ENCODE measurements at places on chromosomes 2 and 18.

GRCh38 chr2:240990726-240991377, 7.6 kb upstream of the SNED1 start:
- DNase-seq: no peak

DNA sequence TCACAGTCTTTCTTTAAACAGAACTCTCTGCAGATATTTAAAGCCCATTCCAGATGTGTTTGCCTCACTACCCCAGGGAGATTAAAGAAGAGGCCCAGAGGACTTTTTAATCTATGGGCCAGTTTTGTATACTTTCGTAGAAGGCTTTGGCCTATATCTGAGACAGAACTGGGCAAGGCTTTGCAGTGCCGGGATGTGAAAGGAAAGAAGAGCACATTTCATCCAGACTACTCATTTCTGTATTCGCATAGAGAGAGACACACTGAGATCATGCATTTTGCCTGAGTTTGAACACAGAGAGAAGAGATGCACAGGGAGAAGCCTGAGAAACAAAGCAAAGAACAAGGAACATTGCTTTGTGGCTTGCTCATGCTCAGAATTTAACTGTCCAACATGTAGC, 54.9 kb upstream of the SLC5A7 start:
- DNase-seq: no peak

- no peak for DNase-seq
Observed at GRCh38 chr2:103176294-103176915, 414.6 kb downstream of the TMEM182 start.

DNA sequence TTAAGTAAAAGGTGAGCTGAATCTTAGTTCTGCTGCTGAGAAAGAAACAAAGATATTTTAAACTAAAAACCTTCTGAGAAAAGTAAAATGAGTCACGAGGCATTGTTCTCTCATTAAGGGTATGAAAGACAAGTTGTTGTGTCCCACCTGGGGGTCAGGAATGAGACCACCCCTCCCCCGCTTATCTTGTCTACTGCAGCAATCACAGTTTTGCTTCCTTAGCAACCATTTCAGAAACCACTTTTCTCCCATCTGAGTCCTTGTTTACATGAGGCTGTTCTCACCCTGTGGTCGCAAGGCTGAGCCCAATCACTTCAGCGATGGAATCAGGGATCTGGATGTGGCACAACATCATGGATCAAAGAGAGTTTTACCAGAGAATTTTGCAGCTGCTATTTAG, 377.6 kb upstream of the NETO1 start:
- DNase-seq: no peak

- DNase-seq: no peak
Observed at GRCh38 chr2:182594286-182594685, 121.8 kb upstream of the DNAJC10 start.

DNA sequence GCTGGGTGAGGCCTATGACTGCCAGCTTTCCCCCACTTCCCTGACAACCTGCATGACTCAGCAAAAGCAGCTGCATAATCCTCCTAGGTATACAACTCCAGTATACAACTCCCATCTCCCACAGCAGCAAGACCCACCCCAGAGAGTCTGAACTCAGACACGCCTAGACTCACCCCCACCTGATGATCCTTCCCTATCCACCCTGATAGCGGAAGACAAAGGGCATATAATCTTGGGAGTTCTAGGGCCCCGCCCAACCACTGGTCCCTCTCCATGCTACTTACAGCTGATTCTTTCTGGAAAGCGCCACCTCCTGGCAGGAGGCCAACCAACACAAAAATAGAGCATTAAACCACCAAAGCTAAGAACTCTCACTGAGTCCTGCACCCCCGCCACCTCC, 296.5 kb downstream of the DCC start:
- DNase-seq: no peak

- DNase-seq: peak; percentile 7
Observed at GRCh38 chr18:63994783-63995399, 25.0 kb downstream of the SERPINB8 start.

GRCh38 chr18:77203071-77203470, 46.6 kb upstream of the GALR1 start:
- no peak for DNase-seq

DNA sequence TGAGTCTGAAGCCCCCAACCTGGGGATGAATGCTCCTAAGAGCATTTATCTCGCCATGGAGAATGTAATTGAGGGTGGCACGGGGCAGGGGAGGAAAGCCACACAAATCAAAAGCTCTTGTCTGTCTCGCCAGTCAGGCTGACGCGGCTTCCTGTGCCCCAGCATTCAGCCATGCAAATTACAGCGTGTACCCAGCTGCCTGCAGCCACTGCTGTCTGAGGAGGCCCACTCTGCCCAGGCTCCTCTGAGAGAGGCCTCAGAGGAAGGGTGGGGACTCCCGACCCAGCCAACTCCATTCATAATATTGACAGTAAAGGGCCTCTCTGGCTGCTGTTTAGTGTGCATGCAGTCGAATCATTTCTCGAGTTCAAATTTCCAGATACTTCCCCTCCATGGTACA, 22.0 kb downstream of the SMAD7 start:
- peak; percentile 56 for DNase-seq

DNA sequence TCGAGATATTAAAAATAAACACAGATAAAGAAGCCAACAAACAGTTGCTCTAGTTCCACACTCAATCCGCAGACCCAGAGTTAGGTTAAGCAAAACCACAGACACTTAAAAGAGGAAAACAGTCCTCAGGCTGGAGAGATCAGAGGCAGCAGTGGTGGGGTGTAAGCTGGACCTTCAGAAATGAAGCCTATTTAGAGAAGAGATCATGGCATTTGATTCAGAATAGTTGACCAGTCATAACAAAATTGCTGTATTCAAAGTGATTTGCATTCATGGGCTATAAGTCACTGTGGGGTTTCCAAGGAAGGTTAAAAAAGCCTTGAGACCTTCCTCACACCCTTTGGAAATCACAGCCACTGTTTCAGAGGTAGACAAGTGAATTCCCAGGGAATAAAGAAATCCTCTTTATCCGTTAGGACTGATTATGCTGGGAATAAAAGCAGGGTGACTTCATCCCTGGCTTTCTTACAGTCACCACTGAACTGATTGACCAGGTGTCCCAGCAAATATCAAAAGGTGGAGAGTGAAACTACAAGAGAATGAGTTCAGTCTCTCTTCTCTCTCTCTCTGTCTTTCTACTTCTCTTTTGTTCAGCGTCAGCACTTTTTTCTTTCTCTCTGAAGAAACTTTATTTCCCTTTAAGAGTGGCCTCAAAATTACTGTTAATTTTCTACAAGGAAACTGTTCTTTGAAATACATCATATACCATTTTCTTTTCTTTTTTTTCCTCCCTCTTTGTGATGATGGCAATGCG, 171.8 kb upstream of the PIK3C3 start:
- DNase-seq: no peak

DNA sequence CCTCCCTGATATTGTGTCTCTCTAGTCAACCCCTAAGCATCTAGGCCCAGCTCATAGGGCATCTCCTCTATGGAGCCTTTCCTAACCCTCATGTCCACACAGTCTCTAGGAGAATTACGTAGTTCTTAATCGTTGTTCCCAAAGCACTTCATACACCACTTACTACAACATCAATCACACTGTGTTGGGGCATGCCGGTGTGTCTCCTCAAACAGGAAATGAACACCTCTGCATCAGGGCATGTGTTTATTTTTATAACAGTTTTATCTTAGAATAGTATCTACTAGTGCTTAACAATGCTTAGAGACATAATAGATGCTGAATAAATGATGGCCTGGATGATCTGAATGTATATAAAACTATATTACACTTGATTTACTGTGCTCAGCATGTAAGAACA, 19.7 kb downstream of the CYP1B1 start:
- no peak for DNase-seq

GRCh38 chr2:237872178-237872887, 12.9 kb downstream of the RAMP1 start:
- no peak for DNase-seq

GRCh38 chr2:46873604-46874068, 42.0 kb downstream of the MCFD2 start:
- peak; percentile 8 for DNase-seq

GRCh38 chr18:45871431-45872084, 46.1 kb downstream of the SIGLEC15 start:
- DNase-seq: no peak

- DNase-seq: no peak
Observed at GRCh38 chr2:127155028-127155581, 48.2 kb upstream of the BIN1 start.

GRCh38 chr18:9907867-9908266, 5.9 kb upstream of the VAPA start:
- no peak for DNase-seq

DNA sequence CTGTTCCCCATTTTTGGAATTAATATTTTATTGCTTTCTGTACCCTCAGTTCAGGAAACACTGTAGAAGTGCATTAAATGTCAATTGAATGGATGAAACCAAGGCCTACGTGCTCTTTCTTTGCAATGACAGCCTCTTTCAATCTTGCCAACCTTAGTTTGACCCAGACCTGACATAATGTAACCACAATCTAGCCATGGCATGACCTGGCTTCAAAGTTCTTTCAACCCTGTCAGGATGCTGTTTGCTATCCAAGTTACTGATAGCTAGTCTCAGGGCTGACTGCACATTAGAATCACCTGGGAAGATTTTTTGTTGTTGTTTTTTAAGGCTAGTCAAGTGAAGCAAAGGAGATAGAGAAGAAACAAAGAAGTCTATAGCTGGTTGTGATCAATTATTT, 190.9 kb upstream of the PKDCC start:
- DNase-seq: no peak

GRCh38 chr2:120758181-120759144, 22.8 kb downstream of the GLI2 start:
- DNase-seq: no peak

DNA sequence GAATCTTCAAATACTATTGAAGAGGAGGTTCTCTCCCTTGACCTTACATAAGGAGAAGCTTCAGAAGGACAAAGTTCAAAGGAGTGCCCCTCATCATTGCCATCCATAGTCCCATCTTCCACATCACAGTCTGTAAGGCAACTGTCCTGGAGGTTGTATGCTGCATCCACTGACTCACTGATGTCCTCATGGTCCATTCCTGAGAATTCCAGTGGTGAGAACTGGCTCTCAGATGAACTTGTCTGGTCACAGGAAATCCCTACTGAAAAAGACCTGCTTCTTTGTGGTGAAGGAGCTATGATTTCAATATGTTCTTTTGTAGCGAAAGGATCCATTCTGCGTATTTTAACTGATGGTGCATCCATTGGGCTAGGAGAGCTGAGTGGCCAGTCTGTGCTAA, 52.2 kb downstream of the EIF2AK3 start:
- DNase-seq: no peak

DNA sequence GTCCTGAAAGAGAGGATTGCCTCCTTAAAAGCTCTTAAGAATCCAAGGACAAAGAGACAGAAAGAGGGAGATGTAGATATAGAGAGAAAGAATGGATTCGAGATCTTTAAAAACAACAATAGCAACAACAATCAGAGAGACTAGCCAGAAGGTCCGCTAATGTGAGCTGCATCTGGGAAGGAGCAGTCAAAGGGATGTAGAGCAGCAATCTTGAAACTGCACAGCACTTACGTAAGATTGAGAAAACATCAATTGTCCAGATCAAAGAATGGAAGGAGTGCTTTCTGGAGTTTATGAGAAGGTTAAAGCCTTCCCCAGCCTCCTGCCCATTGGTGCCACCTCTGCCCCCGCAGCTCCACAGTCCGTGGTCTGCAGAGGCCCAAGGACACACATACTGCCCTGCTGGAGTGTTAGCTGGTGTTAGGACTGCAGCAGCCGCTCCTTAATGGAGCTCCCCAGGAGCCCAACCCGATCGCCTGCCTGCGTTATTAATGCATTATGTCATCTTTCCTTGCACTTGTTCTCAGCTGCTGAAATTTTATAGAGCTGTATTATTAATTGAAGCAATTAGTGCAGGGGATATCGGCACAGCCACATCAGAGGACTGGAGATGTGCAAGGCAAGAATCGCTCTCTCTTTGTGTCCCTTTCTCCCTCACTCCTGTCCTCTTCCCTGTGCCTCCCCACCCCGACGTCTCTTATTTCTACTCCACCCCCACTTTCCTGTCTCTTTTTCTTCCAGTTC, 94.2 kb upstream of the STPG4 start:
- no peak for DNase-seq

DNA sequence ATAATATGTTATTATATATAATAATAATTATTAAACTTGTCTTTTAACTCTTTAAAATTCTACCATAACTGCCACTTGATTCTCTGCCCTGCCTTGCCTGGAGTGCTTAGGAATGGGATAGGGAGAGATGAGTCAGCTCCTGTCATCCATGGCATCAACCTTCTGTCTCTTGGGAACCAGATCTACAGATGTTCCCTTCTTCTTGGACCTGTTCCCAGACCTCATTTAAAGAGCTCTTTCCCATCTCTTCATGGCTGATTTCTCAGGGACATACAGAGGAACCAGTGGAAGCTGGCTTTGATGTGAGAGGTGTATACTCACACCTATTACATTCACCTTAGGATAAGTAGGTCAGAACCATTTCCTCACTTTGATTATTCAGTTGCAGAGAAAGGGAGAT, 155.3 kb upstream of the MYO3B start:
- DNase-seq: no peak

Data from stimulated activated CD8-positive, alpha-beta memory T cell treated with anti-CD3 and anti-CD28 coated beads, Interleukin-4, amount 100 ng/mL, for 24 hours (primary cell).